ENCODE measurements at places on chromosomes 13 and 19.
A peak's percentile ranks its signal among the peaks of the same experiment; 100 is the strongest.

DNA sequence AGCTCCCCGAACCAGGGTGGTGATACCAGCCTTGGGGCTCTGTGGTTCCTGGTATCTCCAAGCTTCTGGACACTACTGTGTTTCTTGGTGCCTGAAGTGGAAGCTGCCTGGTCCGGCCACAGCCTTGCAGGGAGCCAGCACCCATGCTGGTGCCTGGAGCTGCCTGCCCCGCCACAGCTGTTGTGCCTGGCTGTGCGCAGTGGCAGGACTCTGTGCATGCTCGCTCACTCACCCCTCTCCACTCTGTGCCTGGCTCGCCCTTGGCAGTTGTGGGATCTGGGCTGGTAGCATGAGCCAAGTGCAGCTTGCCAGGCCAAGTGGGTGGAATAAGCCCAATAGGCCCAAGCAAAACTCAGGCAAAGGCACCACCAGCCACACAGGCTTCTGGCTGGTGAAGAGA is 1225.3 kb downstream of the SLITRK5 start:
- DNase-seq = no peak

- no peak for DNase-seq
Observed at GRCh38 chr13:39692660-39693438, 37.4 kb downstream of the COG6 start.

- no peak for DNase-seq
Observed at GRCh38 chr19:18961767-18962620, 21.0 kb upstream of the HOMER3 start.

GRCh38 chr19:19315444-19315843 is 4.9 kb downstream of the SUGP1 start:
- no peak for DNase-seq

GRCh38 chr19:7928741-7929701 is 3.1 kb upstream of the CTXN1 start:
- DNase-seq = peak; percentile 67

GRCh38 chr13:45162821-45163220 is 38.0 kb downstream of the KCTD4 start:
- DNase-seq = no peak

DNA sequence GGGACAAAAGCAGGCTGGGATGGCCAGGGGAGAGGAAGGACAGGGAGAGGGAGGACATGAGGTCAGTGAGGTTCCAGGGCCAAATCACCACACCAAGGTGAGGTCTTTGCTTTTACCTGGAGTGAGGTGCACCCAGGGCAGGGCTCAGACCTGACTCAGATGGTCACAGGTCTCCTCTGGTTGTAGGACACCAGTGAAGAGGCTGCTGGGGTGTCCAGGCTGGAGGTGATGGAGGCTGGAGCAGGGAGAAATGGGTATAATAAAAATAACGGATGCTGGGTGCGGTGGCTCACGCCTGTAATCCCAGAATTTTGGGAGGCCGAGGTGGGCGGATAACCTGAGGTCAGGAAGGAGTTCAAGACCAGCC is 6.9 kb downstream of the GRAMD1A start:
- no peak for DNase-seq

DNA sequence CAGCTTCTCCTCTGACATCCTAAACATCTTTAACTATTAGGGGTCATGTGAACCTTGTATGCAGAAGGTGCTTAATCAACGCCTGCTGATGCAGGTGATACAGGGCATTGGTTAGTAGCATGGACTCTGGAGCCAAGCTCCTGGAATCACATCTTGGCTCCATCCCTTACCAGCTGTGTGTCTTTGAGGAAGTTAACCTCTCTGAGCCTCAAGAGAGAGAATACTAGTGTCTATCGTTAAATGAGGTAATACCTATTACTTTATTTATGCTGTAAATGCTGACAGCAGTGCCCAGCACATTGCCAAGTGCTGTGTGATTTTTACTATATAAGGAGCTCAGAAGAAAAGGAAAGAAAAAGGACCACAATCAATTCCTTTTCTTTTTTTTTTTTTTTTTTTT is 11.2 kb upstream of the SELENOW start:
- DNase-seq = no peak

DNA sequence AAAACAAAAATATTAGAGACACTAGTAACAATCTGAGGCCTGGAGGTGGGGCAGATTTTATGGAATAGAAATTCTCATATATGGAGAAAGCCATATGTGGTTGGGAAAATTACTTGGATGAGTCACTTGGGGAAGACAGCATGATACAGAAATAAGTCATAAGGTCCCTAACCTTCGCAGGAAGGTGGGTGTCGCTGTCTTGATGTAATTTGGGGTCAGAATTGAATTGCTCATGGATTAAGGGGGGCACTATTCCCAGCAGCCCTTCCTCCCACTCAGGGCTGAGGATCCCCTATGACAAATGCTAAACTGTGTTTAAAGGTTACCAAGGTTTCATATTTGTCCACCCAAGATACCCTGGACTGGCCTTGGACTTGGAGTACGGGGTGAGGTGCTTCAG is 5.0 kb downstream of the RDH8 start:
- no peak for DNase-seq

GRCh38 chr19:53333066-53333462 is 485 bp upstream of the ZNF845 start:
- no peak for DNase-seq

- DNase-seq = no peak
Observed at GRCh38 chr13:44271915-44272341, 101.7 kb upstream of the SERP2 start.

DNA sequence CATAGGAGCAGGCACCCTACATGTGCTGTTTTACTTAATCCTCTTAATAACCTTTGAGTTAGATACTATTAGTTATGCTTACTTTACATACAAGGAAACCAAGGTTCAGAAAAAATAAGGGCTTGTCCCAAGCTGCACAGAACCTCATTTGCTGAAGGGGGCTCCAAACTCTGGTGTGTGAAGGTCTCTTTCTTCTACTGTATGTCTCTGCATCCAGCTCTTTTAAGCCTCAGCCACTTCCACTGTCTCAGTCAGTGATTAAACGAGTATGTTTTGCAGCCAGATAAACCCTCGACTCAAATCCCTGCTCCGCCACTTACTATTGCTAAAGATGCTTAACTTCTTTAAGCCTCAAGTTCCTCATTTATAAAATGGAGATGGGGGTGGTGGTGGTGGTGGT is 112.4 kb upstream of the WASF3 start:
- DNase-seq = no peak

DNA sequence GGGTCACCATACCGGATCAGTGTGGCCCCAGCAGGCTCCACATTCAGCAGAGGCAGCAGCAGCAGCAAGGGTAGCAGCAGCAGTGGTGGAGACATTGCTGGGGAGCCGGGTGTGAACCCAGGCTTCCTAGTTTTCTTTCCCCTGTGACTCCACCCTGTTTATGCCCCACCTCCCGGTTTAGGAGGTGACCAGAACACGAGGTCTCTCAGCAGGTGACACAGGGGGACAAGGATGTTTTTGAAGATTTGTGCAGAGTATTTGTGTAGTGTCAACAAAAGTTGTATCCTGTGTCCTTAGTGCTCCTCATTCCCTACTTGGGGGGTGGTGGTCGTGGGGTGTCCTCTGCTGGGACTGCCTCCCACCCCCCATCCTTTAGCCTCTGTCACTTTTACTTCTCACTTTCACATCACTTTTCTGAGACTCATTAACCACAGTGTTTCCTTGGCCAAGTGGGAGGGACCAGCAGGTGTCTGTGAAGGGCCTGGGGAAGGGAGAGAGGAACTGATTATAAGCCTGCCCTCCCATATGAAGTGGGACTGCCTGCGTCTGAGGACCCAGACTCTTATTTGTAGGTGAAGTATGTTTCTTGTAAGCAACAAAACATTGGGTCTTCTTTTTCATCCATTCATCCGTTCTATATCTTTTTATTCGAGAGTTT is 15.6 kb upstream of the KCNC3 start:
- peak; percentile 92 for DNase-seq

GRCh38 chr13:110014719-110015118 is 228.3 kb upstream of the IRS2 start:
- no peak for DNase-seq

DNA sequence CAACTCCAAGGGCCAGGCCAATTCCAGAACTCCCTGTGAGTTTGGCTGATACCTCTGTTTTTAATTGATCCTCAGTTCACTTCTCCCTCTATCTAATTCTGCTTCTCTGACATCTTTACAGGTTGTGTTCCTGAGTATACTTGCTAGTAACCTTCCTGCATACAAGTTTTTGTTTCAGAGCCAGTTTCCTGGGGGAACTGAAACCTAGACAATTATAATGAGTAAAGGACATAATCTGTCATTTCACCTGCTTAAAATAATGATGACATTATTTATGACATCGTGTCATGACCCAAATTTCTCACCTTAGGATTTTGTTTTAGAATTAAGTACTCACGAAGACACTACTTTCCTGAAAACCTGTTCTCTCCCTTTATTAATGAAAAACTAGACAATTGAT is 12.5 kb upstream of the MYCBP2 start:
- peak; percentile 76 for DNase-seq

GRCh38 chr13:20305587-20305986 is 73.5 kb upstream of the GJB6 start:
- no peak for DNase-seq

DNA sequence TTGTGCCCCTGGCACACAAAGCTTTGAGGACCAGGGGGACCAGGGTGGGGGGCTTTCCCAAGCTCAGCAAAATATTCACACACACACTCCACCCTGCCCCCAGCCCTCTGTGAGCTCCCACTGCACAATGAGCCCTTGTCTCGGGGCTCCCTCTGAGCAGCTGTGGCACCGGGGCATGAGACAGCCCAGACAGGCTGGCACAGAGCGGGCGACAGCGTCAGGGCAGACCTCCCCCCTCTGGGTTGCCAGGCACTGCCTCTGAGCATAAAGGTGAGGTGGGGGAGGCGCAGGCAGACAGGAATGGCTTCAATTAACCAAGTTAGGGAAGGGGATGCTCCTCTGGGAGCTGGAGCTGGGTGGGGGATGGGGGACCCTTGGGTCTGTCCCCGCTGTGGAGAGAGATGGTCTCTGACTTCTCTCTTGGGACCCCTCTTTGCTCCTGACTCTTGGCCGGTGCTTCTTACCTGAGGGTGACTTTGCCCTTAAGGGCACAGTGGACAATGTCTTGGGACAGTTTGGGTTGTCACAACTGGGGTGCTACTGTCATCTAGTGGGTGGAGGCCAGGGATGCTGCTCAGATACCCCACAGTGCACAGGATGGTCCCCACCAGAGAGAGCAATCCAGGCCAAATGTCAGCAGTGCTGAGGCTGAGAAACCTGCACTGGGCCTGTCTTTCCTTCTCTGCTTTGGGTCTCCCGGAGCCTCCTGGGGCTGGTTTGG is 30.3 kb downstream of the LYL1 start:
- no peak for DNase-seq

DNA sequence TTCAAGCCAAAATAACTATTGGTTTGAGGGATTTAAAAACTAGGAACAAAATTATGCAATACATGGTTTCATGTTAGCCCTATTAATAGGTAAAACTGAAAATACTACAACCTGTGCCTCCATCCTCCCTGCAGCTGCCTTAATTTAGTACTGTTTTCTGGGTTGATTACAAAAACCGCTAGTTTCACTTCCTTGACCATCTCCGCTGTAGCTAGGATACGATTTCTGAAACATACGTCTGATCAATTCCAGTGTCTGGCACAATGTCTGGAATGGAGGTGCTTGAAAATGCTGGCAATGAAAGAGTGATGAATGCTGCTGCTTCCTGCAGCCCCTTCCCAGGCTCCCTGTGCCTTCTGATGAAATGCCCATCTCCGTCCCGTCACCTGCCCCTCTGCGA is 273.5 kb downstream of the SHISA2 start:
- no peak for DNase-seq

- DNase-seq = no peak
Observed at GRCh38 chr19:16988661-16989060, 37.9 kb downstream of the CPAMD8 start.

DNA sequence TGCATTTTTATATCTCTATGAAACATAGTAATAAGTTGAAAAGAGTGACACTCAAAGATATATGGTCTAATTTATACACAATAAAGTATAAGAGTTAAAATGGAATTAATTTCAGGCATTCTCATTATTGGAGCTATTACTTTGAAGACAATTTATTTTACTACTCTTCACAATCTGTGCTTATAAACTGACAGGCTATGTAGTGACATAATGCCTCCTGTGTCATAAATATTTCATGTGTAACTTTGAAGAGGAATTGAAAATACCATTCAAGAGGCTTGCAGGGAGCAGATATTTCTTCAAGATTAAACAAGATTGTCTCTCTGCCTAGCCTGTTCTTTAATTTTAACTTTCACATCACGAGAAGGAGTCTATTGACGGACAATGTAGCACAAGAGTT is 1881.5 kb upstream of the PCDH20 start:
- DNase-seq = no peak

GRCh38 chr13:80033951-80034350 is 307.0 kb downstream of the SPRY2 start:
- no peak for DNase-seq

DNA sequence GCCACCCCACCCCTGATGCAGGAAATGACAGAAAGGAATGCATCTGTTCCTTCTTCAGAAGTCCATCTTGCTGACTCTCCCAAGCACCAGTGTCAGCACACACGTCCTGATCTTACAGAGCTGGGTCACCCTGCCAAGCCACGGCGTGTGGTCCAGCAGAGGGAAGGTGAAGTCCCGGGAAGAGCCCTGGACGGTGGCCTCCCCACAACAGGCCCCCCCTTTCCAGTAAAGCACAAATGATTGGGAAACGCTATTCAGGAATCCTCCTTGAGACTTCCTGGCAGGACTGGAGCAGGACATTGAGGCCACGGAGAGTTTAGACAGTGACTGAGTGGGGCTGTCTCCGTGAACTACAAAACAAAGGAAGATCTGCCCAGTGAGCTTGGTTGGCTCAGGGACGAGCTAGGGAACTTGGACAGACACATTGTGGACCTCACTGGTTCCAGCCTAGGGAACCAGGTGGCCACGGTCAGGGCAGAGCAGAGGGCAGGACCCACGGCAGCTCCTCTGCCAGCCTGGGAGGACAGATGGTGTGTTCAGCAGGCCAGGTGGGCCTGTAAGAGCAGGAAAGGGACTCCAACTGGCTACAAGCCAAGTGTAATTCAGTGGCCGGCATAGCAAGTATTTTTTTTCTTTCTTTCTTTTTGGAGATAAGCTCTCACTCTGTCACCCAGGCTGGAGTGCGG is 41.7 kb downstream of the ELL start:
- no peak for DNase-seq

GRCh38 chr13:76380446-76381065 is 505.6 kb downstream of the KCTD12 start:
- no peak for DNase-seq

GRCh38 chr13:46176756-46177155 is 5.2 kb downstream of the LCP1 start:
- DNase-seq = peak; percentile 73

DNA sequence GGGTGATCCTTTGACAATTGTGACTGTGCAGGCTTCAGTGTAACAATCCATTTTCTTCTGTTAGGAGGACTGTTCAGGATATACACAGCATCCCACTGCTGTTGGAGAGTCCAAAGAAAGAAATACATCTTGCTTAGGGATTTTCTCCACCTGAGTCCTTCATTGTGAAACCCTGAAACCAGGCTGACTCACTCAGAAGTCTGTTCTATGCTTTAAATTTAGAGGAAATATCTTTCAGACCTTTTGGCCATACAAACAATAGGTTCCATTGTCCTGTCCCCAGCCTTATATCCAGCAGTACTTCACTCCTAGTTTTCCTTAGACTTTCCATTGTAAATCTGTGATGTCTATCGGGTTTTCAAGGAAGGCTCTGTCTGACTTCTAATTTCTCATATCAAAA is 379.1 kb downstream of the SUCLA2 start:
- no peak for DNase-seq

Measured in naive B cell (primary cell).